ENCODE measurements at places on chromosomes 2 and 18.

DNA sequence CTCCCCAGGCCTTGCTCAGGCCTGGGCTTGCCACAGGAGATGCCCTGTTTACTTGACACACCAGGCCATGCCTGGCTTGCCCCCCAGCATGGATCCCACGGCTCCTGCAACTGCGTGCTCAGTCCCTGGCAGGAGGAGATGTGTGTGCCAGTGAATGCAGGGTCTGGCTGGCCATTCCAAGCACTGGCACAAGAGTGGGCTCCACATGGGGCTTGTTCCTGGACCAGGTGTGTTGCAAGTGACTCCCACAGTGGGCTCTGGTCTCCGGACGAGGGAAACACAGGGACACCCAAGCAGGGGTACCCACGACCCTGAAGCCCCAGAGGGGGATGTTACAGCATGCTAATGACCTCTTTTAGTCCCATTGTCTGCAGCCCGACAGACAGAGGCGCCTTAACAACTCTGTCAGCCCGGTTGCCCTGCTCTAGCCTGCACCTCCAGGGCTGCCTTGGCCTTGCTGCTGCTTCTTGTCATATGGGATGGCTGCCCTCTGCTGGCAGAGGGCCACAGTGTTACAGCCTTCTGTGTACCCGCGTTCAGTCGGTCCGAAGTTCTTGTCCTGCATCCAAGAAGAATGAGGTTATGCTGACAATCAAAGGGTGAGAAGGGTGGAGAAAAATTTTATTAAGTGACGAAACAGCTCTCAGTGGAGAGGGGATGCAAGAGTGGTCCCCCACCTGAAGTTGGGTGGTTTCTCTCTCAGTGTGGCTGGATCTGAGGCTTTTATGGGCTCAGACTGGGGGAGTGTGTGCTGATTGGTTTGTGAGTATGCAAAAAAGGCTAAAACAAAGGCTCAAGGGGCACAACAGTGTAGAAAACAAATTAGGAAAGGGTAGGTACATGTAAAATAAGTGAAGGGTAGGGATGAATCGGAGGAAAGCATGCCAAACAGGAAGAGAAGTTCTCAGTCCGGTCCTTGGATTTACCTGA is 180.4 kb downstream of the MBD5 start:
- no peak for DNase-seq

DNA sequence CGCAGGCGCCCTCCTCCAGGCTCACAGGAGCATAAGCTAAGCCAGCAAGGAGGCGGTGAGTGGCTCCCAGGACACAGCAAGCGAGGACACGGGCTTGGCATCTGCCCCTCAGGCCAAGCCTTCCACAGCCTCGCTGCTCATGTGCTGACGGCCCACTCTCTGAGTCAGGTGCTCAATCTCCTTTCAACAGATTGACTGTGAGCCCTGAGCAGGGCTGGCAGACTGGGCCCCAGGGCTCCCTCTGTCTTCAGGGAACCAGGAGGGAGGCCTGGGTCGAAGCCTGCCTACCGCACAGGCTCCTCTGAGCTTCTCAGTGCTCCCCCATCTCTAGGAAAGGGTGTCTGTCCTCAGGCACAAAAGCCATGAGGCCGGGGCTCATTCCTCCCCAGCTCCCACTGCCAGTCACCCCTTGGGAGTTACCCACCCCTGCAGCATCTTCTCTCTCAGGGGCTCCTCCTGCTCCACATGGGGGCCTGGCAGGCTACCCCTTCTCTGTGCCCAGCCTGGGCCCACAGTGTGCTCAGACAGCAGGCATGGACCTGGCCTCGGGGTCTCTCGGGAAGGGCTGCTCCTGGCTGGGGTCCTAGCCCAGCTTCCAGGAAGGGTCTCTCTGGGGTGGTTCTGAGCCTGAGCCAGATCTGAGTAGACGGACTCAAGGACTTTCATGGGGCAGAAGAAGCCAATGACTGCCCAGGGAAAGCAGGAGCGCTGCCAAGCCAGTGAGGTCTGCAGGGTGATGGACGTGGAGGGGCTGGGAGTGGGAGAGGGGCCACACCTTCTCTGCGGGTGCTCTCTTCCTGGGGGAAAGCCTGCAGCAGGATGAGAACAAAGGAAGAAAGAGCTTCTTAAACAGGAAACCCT is 138.0 kb upstream of the GPC1 start:
- no peak for DNase-seq

GRCh38 chr18:63183952-63184770 is 135.4 kb downstream of the BCL2 start:
- no peak for DNase-seq

GRCh38 chr2:20224716-20225293 is at the start of gene SDC1:
TSS of gene SDC1 (minus strand) at chr2:20225130. CDS start at chr2:20224867, 263 bp downstream.
- DNase-seq = no peak

DNA sequence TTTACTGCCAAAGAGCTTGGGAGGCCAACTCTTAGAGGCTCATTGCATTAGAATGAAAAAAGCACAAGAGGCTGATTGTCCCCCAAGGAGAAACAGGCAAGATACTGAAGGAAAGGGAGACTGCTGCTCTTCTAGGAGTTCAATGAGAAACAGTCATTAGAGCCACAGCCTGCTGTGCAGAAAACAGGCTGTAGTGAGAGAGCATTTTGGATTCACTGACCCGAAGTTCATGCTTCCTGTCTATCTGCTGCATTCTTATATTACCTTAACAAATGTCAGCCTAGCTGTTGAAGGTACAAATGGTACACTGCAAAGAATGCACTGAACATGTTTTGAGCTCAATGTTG is 423.3 kb downstream of the SETBP1 start:
- DNase-seq = no peak

- no peak for DNase-seq
Measured at GRCh38 chr2:185828326-185828725, 89.7 kb downstream of the FSIP2 start.

DNA sequence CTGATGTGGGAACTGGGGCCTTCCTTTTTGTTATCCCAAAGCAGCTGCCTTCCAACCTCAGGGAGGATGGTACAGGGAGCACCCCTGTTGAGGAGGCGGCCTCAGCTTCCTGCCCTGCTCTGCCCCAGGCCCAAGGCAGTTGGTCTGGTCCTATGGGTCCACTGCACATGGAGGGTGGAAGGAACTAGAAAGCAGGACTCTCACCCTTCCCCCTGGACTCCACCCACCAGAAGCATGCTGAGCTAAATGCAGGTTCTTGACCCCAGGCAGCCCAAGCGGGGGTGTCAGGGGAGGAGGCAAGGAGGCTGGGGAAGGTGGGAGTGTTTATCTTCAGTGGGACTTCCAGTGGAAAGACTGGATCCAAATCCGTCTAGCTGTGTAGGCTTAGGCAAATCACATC is 158.5 kb downstream of the SMAD2 start:
- DNase-seq = no peak

GRCh38 chr2:237457388-237457941 is 29.6 kb upstream of the MLPH start:
- DNase-seq = no peak

- no peak for DNase-seq
Measured at GRCh38 chr2:165044505-165045303, 89.4 kb upstream of the SLC38A11 start.

DNA sequence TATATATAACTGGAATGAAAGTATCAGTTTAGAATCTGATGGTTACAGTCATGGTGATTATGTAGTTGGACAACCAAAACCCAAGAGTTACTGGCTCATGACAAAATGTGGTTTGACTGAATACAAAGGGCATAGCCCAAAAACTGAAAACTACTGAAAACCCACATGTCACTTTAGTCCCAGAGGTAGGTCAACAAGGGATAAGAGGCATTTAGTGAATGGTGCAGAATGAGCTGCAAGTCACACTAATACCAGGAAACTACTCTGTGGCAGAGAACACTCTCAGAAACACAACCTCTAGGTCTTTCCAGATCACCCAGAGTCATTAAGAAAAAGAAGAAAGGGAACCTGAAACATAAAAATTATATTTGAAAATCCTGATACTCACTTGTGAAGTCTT is 154.5 kb downstream of the AGPS start:
- DNase-seq = no peak

DNA sequence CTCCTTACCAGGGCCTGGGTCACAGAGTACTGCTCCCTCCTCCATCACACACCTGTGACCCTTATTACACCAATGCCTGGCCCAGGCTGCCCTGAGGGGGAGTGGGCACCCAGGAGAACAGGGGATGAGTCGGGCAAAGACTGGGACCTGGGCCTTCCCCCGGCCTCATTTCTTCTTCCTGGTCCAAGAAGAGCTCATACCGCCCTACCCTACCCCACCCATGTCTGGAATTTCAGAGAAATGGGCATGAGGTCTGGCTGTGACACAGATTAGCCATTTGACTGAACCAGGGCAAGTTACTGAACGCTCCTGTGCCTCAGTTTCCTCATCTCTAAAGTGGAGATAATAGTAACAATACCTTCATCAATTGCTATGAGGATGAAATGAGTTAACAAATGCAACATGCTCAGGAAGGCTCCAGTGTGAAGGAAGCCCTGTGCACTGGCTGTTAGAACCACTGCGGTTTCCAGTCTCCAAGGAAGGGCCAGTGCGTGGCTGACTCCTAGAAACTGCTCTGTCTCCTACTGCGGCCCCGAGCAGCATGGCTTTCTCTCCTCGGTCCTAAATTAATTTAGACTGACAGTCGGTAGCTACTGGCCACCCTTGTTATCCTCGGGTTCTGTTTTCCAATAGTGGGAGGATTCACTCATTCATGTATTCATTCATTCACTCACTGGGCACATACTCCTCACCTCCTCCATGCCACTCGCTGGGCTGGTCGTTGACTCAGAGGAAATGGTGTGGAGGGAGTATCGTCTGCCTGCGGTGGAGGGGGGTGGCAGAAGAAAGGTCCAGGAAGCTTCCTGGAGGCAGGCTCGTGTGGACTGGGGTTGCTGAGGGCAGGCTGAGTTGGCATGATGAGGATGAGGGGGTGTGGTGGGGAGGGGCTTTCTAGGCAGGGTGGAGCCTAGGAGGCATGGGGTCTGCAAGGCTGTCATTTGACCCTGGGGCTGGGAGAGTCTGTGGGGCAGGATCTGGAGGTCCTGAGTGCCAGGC is 175.6 kb downstream of the GLI2 start:
- no peak for DNase-seq

DNA sequence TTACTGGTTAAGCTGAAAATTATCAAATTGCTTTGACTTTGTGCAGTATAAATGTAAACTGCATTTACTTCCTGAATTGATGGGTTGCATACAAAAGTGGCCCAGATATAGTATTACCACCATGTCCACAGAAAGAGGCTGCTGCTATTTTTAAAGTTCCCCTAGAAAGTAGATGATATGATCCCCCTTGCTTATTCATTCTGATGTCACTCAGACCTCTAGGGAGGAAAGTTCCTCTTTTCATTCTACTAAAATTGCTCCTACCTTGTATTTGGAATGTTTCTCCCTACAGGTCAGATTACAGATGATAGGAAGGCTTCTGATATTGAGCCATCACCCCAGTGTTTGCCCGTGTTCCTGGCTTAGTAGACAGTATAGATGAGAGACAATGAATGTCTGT is 247.6 kb upstream of the TNP1 start:
- no peak for DNase-seq

- no peak for DNase-seq
Measured at GRCh38 chr2:101208830-101209229, 43.9 kb upstream of the CNOT11 start.

DNA sequence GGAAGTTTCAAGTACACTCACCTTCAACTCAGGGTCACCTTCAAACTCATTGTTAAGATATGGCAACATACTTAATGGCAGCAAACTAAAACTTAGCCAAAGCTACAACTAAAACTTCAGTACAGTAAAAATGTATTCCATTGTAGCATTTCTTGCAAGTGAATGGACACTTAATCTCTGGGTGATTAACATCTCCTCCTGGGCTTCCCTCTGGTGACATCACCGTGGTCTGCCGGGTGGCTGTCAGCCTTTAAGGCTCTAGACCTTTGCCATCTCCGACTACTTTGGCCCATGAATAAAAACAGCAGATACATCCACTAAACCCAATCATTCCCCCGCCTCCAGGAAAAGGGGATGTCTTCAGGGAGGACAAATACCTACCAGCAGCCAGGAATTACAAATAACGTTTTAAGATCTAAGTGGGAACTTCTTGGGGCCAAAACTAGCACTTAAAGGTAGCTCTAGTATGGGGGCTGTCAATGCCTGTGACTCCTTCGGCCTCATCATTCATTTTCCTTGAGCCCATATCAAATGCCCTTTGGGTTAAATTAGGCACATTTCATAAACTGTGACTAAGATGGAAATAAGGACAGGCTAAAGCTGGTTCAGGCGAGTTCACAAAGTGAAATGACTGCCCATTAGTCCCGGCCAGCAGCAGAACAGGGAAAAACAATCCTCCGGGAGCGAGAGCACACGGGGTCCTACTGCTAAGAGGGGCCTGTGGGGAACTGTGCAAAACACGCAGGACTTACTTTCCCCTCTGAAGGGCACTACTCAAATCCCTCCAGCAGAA is 1.1 kb downstream of the TFCP2L1 start:
- DNase-seq = no peak

DNA sequence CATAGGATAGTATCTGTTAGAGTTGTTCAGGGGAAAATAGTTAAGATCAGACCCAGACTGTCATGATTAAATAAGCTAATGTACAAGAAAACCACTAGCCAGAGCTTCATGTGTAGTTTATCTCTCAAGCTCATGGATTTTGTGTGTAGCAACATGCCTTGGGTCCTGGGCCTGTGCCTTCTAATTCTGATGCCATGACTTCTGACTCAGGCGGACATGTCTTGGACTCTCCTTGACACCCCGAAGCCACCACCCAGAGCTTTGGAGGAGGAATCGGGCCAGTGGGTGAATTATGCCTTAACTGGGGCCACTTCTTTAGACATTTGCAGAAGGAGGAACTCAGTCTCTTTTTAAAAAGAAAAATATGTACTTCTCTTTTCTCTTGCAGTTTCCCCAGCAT is 68.7 kb downstream of the NPAS2 start:
- no peak for DNase-seq

DNA sequence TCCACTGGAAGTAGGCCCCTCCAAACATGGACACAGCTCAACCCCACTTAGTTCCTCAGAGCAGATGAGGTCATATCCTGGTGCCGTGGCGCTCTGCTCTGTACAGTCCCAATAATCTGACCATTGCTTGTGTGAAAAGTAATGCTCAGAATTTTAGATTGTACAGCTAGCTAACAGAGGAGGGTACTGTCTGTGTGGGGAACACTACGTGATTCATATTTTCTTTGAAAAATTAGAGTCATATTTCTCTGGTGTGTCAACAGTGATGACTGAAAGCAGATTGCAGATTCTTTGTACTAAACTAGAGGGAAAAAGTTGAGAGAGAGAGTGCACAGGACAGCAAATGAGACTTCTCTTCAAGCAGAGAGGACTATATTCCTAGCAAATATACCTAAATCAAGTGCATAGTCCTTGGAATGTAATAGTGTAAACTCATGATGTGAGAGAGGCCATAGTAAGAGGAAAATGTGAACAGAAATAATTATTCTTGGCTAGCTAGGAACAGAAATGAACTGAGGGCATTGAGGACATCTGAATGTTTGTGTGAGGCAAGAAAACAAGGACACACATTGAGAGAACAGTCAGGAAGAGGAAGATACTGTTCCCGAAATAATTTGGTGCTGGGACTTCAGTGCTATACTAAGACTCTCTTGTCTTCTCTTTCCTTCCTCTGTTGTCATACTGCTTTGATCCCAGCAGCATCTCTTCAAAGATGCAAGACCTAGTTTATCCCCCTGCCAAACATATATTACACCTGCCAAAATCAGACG is 157.0 kb upstream of the RND3 start:
- no peak for DNase-seq
